ENCODE measurements at places on chromosomes 16 and 17.

GRCh38 chr17:17513626-17514025 lies 17.4 kb upstream of the RASD1 start:
- DNase-seq = no peak

DNA sequence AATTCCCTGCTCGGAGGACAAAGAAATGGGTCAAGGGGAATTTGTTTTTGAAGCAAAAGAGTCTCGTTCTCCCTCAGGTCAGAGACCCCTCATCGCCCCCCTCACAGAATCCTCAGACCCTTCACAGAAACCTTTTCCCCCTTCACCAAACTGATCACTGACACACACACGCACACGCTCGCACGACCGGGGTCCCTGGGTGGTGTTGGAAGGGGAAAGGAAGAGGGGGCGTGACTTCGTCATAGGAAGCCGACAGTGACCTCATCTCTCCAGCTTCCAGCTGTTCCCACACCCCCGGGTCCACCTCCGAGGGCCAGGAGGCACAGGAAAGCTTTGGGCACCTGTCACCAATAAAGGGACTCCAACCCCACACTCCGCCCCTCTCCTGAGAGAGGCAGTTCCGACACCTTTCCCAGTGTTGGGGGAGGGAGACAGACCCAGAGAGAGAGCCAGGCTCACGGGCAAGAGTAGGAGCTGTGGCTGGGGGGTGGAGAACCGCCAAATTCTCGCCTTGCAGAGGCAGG lies 1.2 kb downstream of the ASGR1 start:
- DNase-seq = no peak

DNA sequence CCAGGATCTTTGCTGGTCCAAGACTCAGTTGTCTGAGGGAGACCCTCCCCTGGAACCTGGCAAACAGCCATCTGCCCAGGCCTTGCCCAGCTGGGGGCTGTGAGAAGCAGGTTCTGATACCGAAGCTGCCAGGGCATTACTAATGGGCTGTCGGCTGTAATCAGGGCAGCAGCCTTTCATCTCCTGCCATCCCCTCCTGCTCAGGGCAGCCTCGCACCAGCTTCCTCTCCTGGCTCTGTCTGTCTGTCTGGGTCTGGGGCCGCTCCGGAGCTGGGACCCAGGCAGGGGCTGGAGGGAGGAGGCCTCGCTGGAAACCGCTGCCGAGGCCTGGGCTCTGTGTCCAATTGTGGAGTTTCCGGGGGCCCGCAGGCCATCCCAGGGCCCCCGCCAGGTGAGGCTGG lies 21.6 kb upstream of the BRD7 start:
- no peak for DNase-seq

DNA sequence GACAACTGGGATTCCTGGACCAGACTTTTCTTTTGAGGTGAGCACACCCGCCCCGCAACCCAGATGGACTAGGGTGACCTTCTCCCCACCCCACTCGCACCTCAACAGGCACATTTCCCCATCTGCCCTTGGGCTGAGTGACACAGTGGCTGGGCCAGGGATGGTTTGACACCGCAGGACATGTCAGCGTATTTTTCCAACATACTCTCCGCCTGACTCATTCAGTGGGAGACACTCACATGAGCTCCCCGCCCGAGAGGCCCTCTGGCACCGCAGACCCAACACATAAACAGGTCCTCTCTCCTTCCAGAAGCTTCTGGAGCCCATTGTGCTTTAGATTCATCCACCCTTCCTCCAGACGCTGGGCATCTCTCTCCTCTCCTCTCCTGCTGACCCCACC lies 69.4 kb downstream of the ZDHHC7 start:
- no peak for DNase-seq

DNA sequence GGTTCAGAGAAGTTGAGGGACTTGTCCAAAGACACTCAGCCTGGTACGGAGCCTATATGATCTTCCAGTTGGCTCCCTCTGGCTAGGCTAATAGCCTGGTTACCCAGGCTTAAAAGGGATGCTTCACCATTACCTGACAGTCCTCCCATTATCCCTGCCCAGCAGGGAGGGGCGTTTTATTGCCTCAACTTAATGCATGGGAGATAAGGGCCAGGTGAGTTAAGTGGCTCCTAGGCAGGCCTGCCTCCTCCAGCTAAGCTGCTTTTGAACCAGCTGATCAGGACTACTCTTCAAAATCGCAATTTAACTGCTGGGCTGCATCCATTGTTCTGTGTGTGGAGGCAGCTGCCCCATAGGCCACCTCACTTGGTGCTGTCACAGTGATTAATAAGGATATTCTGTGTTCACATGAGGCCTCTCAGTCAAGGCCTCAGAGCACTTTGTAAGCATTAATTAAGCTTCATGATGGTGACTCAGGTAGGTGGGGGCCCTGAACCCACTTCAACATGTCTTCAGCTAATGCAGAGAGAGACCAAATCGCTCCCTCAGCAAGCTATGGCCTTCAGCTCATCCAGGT lies 27.9 kb downstream of the SMPD3 start:
- DNase-seq = no peak

- no peak for DNase-seq
These were observed 44.3 kb downstream of the ERN1 start for GRCh38 chr17:64085650-64086005.

DNA sequence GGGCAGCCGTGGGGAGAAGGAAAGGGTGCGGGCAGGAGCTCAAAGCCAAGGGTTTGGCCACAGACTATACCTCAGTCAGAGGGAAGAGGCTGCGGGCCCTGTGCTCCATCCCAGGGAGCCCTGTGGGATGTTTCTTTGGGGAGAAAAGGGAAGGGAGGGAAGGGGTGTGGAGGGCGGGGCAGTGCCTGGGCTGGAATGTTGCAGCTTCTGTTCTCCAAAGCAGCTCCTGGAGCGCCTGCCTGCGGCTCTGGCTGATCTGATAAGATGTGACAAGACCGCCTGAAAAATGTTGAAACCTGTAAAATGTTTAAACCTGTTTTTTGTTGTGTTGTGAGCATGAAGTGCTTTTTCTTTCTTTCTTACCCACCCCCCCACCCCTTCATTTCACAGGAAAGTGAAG lies 32.8 kb downstream of the WNT3 start:
- DNase-seq = peak; percentile 28

DNA sequence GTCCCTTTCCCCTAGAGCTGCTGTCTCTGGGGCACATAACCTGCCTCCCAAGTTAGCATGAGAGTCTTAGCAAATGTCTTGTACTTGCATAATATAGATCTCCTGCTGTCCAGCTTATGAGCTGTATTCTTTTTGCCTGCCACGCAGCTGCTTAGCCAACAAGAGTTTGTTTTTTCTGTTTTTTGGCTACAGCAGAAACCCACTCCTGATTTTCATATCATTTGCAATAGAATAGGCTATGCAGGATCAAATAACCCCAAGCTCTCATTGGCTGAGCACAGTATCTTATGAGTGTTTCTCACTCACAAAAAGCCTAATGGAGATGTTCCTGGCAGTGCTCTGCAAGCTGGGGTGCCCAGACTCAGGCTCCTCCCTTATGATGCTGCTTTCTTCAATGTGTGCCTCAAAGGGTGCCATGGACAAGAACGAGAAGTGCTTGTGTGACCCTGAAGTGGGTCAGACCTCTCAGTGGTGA lies 23.1 kb downstream of the B9D1 start:
- DNase-seq = no peak

DNA sequence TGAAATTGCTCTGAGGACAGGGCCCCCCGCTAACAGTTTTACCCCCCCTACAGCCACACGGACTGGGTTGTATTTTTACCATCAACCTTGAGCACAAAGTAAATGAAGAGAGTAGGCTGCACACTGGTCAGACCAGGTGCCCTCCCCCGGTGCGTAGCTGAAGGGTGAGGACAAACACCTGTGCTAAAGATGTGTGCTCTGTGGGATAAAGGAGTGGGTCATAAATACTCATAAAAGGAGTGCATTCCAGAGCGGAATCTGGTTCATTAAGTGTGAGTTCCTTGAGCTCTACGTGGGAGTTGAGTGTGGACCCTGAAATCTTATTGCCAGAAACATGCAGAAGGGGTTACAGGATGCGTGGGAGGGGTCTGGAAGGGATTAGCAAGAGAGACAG lies 217.0 kb downstream of the CCDC182 start:
- DNase-seq = peak; percentile 64

GRCh38 chr16:89049484-89050118 lies 44.1 kb upstream of the ACSF3 start:
- no peak for DNase-seq

DNA sequence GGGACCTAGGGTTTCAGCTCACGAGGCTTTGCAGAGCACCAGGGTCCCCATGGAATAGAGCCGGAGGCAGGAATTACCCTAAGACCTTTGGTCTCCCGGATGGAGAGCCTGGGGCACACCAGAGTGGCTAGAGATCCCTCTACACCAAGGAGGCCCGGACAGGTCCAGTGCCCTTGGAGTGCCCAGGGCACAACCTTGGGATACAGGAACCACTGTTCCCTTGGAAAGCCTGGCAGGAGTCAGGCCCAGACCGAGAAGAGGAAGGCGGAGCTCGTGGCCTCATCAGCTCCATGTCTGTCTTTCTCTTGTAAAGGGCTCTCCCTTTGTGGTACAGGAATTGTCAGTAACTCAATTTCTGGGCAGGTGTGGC lies 3.8 kb upstream of the DBNDD1 start:
- DNase-seq = no peak

DNA sequence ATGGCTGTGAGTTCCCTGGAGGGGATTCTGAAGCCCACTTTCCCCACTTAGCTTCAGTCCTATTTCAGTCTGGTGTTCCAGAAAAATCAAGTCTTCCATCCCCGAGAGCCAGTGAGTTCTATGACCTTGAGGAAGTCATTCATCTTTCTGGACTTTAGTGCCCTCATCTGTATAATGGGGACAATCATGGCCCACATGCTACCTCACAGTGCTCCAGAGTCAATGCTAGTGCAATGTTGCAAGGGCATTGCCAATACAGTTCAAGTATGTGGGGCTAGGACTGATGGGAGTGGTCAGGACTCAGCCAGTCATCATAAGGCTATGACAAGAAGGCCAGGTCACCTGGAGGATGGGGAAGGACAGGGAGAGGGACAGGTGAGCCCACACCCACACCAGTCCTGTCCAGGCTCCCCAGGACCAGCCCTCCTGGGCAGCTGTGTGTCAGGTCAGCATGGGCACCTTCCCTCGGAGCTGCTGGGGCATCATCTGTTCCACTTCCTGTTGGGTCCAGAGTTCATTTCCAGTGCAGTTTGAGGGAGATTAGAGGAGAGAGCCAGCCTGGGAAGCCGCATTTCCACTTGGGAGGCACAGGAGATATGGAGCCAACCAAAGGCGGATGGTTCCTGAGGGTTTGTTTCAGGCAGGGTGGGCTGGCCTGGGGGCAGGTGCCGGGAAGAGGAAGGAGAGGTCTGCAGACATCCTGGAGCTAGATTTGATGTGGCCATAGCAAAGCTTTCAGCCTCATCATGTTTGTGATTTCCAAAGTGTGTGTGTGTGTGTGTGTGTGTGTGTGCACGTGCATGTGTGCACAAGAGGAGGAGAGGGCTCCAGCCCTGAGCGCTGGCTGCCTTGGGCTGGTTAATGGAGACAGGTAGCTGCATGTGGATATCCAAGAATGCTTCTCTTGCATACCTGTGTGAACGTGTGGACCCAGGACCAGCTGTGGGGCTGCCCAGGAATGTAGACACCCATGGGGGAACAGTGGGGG lies 3.9 kb upstream of the WNT9B start:
- DNase-seq = no peak

DNA sequence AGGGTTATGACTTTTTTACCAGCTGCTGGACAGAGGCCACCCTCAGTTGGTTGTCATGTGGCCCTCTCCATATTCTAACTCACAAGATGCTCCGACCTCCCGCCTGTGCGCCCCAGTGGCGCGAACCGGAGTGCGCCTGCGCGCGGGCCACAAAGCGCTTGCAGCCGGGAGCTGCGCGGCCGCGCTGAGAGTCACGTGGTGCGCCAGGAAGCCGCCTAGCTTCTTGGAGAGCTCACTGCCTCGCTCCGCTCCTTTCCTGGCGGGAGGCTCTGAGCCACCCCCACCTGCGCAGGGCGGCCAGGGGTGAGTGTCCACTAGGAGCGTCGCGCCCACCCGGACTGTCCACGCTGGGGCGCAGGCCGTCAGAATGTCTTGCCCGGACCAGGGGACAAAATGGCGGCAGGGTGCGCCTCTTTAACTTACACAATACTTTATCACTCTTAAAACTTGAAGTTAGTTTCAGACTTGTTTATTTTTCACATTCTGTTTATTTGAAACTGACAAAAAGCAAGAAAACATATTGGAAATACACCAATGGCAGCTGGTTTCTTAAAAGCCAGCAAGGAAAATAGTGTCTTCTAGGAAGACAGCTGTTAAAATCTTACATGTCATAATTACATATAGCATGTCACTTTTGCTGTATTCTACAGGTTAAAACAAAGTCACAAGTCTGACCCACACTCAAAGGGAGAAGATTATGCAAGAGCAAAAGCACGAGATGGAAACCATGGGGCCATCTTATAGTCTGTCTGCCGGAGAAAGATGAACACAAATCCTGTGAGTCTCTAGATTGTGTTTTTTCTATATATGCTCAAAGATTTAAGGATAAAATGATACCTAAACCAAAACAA lies 357.9 kb downstream of the CNTNAP4 start:
- no peak for DNase-seq

GRCh38 chr16:66563574-66564334 lies 2.5 kb upstream of the CMTM1 start:
- DNase-seq = no peak

- no peak for DNase-seq
These were observed 24.7 kb upstream of the KRT20 start for GRCh38 chr17:40909755-40910154.

- DNase-seq = no peak
These were observed 16.8 kb downstream of the ITGAM start for GRCh38 chr16:31276600-31276999.

DNA sequence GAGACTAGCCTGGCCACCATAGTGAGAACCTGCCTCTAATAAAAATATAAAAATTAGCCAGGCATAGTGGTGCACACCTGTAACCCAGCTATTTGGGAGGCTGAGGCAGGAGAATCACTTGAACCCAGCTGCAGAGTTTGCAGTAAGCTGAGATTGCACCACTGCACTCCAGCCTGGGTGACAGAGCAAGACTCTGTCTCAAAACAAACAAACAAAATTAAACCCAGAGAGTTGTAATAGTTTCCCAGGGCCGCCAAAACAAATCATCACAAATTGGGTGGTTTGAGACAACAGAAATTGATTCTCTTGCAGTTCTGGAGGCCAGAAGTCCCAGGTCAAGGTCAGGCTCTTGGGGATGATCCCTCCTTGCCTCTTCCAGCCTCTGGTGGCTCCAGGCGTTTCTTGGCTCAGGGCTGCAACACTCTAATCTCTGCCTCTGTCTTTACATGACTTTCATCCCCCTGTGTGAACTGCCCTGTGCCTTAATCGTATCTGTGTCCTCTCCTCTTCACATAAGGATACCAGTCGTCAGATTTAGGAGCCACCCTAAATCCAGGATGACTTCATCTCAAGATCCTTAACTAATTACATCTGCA lies 100.3 kb upstream of the NOL11 start:
- DNase-seq = no peak

DNA sequence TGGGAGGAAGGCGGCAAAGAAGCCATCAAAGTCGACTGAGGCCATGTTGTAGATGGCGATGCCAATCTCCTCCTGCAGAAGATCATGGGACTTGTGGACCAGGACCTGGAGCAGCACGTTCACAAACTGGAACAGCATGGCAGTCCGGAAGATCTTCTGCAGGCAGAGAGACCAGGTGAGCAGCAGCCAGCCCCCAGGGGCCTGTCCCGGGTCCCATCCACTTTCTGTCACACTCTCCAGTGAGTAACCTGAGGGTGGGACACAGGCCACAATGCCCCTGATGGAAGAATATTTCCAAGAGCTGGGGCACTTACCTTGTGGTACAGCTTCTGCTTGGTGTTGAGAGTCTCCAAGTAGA lies 38.0 kb upstream of the GSG1L start:
- DNase-seq = no peak
